NCI-H1417 treated with DMSO at 0.1 percent for 48 hours (cell line): ENCODE measurements at places on chromosomes 4 and X.

DNA sequence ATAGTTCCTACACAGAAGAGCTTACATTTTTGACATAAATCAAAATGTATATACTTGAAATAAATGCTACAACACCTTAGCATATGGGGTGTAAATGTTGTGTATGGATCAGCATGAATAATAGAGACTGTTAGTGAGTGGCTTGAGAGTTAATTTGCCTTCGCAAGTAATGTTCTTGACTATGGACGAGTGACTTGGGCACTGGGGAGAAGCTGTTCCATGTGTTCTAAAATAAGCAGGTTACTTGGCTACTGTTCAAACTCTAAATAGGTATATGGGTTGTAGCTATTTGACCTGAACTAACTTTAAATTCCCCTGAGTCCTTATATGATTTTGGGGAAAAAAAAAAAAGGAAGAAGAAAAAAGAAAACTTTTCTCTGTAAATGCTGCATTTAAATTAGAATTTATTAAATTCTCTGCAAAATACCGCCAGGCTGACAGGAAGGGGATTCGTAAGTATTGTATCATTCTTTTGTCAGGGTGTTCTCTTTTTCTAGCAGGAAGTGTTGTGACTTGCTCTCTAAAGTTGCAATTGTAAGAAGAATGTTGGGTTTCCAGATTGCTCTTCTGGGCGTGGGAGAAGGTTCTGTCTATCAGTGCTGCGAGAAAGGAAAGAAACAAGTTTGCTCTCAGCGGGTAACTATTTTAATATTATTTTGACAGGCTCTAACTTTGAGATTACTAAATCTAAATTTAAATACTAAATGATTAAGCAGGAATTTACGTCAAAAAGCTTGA, 32.2 kb downstream of the PLS3 start:
- DNase-seq, result no peak

GRCh38 chr4:126441173-126442035, 1126.6 kb downstream of the FAT4 start:
- DNase-seq, result no peak

- no peak for DNase-seq
Measured at GRCh38 chr4:162874748-162875147, 291.9 kb downstream of the NAF1 start.

DNA sequence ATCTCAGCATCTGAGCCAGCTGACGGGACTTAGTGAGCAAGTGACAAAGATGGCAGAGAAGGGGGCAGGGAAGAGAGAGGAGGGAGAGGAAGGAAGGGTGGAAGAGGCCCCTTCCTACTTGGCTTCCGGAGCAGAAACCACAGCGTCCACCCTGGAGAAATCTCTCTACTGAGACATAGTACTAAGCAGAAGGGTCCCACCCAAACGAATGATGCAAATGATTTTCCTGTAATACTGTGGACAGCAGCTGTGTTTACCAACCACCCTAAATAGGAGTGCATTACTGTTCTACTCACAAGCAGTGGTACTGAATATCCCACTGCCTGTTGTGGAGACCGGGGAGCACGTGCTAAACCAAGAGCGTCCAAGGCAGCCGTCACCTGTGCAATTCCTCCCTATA, 29.4 kb downstream of the DTHD1 start:
- no peak for DNase-seq

DNA sequence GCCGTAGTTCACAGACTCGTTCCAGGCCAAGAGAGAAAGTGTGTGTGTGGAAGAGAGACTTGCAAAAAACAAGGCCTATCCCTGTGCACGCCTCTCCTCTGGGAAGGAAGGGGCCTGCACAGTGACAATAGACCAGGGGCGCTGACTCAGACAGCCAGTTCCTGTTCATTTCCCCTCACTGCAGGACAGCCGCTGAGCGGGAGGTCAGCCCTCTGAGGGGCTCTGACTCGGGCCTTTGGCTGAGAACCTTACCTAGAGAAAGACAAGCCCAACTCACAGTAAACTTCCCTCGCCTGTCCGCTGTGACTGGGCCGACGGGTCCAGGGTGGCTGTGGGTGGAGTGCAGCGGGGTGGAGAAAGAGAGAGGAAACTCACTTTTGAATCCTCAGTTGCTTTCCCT, 52.1 kb downstream of the RTL5 start:
- DNase-seq, result no peak

- no peak for DNase-seq
Measured at GRCh38 chrX:103628386-103629317, at the start of gene TCEAL1. TSS of gene TCEAL1 (plus strand) at chrX:103628975. CDS start at chrX:103629917, 942 bp downstream.

- no peak for DNase-seq
Measured at GRCh38 chr4:182896421-182896820, 20.8 kb downstream of the DCTD start.

GRCh38 chr4:76965866-76966579, 16.5 kb downstream of the SEPTIN11 start:
- DNase-seq, result no peak

GRCh38 chr4:8061573-8061972, 97.0 kb downstream of the ABLIM2 start:
- no peak for DNase-seq

GRCh38 chr4:80073473-80074008, 512 bp upstream of the ANTXR2 start:
- no peak for DNase-seq

DNA sequence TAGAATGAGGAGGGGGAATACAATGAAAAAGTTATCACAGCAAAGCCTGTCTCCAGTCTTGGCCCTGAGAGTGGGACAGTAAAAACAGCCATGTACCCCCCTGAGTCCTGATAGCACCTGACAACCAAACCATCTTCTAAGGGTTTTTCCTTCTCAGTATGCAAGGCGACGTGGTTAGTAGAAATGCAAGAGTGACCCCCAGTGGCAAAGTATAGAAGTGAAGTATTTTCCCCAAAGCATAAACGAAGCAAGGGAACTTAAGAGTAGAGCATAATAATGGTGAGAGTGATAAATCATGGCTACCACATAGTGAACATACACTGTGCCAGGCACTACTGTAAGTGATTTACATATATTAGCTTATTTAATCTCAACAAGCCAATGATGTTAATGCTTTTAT, 52.8 kb downstream of the FAM47C start:
- no peak for DNase-seq

DNA sequence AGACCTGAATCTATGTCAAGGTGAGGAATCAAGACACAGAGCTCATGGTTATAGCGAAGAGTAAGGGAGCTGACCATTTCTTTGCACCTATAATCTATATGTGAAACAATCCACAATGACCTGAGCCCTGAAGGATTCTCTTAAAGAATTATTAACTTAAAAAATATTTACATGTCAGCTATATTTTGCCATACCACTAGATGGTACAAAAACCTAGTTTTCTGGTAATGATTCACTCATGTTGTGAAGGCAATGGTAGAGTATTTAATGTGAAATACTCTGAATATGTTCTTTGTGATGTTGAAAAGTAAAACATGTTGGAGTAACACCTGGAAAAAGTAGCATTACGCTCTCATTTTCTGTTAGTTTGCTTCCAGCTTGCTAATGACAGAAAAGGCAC, 40.0 kb downstream of the VGLL1 start:
- DNase-seq, result no peak

GRCh38 chr4:119653990-119654389, 25.4 kb upstream of the PDE5A start:
- DNase-seq, result no peak

- DNase-seq, result no peak
Measured at GRCh38 chr4:157294575-157294974, 74.0 kb downstream of the GRIA2 start.
